Stimulated activated CD4-positive, alpha-beta T cell treated with anti-CD3 and anti-CD28 coated beads, Interleukin-1b, Interleukin-23, amount 100 ng/mL, for 1 hour (primary cell): ENCODE measurements at places on chromosomes 5 and 9.

GRCh38 chr9:89008744-89009545 is 17.7 kb downstream of the S1PR3 start:
- DNase-seq = no peak

- no peak for DNase-seq
Measured at GRCh38 chr5:143077453-143078103, 307.4 kb downstream of the ARHGAP26 start.

GRCh38 chr9:78707481-78707991 is 410.6 kb downstream of the PSAT1 start:
- DNase-seq = no peak

GRCh38 chr5:77774981-77775789 is 954 bp downstream of the TBCA start:
- DNase-seq = no peak

- DNase-seq = no peak
Measured at GRCh38 chr9:19785230-19785629, 3.6 kb downstream of the SLC24A2 start.

- DNase-seq = no peak
Measured at GRCh38 chr5:120314191-120314590, 149.9 kb upstream of the PRR16 start.
